ENCODE measurements at places on chromosomes 6 and 20.

DNA sequence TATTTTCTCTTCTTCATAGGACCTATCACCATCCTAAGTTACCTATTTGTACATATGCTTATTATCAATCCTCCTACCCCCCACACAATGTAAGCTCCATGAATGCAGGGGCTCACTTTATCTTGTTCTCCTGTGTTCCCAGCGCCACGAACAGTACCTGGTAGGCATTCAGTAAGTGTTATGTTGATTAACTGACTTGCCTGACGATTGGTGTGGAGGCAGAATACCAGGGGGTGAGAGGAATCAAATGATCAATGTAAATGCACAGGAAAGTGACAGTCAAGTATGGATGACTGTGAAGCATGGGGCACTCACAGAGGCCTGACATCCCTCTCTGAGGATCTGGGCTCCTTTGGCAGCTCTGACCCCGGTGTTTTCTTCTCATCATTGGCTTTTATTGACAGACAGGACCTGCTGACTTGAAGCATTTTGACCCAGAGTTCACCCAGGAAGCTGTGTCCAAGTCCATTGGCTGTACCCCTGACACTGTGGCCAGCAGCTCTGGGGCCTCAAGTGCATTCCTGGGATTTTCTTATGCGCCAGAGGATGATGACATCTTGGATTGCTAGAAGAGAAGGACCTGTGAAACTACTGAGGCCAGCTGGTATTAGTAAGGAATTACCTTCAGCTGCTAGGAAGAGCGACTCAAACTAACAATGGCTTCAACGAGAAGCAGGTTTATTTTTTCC is 6.1 kb upstream of the IFT52 start:
- DNase-seq: no peak

- DNase-seq: peak; percentile 16
Observed at GRCh38 chr6:29628419-29629281, 4.3 kb downstream of the GABBR1 start.

- DNase-seq: no peak
Observed at GRCh38 chr6:514396-514978, 122.9 kb downstream of the IRF4 start.

DNA sequence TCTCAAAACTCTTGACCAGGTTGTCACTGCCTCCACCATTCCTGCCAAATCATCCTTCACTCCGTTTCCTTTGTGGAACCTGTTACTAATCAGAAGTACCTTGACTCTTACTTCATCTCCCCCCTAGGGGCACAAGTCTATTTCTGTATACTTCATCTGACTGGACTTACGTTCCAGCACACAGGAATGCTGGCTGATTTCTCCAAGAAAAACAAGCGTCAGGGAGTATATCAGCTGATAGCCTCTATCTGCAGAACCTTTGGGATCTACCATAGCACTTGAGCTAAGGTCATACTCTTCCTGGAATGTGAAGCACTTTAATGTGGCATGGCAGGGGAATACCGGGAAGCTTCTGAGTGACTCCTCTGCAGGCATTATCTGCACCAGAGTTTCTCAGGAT is 178.1 kb upstream of the MOCS1 start:
- DNase-seq: no peak

DNA sequence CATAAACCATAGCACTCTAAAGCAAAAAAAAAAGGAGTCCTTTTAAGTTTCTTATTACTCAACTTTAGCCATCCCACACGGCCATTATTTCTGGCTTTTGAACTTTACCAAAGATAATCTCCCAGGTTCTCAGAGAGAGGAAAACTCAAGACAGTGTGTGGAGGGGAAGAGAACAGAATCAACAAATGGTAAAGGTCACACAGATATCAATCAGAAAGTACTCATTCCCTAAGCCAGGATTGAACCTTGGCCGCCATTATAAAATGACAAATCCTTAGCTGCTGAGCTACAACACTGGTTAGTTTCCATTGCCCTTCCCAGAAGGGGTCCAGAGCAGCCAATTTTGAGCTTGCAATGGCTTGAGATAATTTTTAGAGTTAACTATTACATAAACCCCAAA is 10.1 kb upstream of the TRIM38 start:
- DNase-seq: no peak

DNA sequence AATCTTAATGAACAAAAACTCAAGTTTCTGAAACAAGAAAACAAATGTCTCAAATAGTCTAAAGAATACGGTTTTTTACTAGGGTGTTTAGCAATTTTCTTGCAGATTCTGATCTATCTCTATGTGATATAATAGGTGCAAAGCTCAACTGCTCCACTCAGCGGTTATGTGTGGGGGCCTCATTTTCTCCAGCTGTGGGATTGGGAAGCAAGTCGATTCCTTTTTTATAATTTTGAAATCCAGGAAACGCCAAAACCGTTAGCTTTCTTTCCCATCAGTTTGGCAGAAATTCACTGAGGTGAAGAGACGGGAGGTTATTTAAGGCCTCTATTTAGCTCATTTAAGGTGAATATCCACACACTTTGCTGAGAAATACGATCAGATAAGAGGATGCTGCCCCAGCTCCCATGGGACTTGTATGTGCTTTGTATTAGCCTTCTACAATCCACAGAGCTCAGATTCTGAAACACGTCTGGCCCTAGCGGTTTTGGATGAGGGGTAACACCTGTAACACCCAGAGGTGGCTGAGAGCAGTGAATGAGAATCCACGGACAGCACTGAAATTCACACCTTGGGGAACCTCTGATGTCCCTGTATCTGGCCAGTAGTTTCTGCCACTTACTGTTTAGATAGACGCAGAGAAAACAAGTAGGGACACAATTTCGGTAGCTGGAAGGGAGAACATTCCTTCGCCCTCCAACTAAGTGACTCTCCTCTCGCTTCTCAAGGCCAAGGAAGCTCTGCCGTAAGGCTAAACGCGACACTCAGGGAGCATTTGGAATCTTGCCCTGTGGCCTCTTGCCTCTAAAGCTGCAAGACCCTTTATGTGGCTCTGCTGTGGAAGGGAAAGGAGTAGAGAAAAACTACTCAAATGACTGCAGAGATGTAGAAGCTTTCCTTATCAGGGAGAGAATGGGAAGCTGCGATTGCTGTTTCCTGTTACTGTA is 6.5 kb upstream of the BCAS4 start:
- DNase-seq: no peak

All from dermis microvascular lymphatic vessel endothelial cell (primary cell).